ENCODE measurements at places on chromosomes 2 and 18.

DNA sequence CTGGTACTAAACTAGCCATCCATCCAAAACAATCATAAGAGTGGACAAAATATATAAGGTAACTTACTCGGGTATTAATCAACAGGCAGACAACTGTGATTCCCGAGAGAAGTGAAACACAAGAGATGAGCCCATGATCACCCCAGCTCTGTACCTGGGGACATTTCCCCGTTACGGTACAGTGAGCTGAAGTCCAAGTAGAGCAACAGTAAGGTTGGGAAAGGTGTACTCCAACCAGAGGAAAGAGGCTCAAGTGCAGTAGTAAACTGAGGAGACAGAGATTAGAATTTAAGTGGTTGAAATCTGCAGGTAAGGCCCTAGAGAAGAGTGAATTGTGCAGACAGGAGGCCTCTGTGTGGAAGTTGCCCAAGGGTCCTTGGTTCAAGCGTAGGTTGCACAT, 30.5 kb upstream of the CHAC2 start:
- DNase-seq, result no peak

DNA sequence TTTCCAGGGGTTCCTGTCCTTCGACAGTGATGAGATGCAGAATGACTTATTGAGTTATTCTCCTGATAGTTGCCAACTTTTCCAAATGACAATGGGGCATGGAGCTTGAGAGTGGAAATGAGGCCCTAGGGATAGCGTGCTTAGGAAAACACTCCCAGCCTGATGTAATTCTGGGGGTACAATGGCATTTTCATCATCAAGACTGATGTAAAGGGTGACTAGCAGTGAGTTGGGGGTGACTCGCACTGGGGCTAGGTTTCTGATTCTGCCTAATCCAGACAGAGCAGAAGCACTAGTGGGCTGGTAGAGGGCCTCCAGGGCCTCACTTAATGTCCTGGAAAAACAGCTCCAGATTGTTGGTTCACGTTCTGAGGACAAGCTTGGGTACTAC, 34.0 kb upstream of the IL37 start:
- no peak for DNase-seq

- peak; percentile 13 for DNase-seq
Observed at GRCh38 chr2:220455351-220455990, 828.0 kb downstream of the SLC4A3 start.

DNA sequence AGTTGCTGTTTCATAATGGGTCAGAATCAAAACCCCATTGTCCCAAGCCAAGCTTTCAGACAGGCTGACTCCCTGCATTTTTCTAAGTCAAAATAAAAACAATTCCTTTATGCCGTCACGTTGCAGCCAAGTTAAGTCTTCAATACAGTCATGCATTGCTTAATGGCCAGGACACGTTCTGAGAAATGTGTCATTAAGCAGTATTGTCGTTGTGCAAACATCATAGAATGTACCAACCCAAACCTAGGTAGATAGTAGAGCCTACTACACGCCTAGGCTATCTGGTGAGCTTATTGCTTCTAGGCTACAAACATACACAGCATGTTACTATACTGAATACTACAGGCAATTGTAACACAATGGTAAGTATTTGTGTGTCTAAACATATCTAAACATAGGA, 160.4 kb upstream of the FOSL2 start:
- DNase-seq, result peak; percentile 72

DNA sequence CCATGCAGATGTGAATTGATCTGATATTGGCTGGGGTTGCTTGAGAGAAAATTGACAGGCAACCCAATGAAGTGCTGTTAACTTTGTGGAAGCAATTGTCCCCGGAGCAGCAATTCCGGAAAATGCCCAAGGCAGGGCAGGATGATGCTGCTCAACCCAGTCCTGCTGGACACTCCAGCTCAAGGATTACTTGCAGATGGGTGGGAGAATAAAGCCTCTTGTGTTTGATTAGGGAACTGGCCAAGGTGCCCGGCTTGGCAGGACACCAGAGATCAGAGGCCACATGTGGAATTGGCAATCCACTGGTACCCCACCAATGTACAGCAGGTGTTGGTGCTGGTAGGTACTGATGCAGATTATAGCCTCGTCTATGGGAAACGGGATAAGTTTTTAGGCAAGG, 12.3 kb upstream of the C2orf42 start:
- DNase-seq, result no peak

DNA sequence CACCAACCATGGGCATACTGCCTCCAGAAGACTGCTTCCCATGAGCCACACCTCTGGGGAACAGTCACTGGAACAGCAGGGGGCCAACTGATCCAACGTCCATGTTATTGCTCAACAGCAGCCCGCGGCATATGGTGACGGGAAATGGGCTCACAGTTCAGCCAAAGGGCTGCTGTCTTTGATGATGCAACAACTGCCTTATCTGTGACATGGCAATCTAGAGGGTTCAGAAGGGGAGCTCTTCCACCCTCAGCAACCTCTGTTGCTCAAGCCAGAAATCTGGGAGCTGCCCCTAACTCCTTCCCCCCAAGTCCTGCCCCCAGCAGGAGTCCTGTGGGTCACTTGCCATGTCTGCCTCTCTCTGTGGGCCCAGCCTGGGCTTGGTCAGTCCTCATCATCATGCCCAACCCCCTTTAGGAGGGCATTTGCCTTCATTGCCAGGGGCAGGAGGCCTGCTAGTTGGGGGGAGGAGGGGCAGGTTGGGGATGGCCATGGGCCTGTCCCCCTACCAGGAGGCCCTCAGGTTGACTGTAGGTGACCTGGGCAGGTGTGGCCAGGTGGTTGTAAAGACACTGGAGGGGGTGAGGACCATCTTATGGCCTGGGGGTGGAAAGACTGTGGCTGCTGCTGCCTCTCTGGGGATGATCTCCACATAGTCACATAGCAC, 212.9 kb downstream of the CYP26B1 start:
- DNase-seq, result no peak

DNA sequence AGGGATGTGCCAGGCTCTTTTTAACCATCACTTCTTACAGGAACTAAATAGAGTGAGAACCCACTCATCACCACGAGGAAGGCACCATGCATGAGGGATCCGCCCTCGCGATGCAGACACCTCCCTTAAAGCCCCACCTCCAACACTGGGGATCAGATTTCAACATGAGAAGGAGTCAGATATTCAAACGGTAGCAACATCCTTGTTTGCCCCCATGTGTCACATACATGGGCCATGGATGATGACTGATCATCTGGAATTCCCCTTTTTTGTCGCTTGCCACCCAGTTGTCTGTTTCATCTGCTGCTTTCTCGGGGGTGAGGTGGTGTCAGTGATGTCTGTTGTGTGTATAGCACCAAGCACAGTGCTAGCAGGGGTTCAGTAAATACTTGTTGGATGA, 57.9 kb downstream of the NCK2 start:
- peak; percentile 40 for DNase-seq

GRCh38 chr2:119111115-119111975, 47.2 kb downstream of the C1QL2 start:
- peak; percentile 69 for DNase-seq

DNA sequence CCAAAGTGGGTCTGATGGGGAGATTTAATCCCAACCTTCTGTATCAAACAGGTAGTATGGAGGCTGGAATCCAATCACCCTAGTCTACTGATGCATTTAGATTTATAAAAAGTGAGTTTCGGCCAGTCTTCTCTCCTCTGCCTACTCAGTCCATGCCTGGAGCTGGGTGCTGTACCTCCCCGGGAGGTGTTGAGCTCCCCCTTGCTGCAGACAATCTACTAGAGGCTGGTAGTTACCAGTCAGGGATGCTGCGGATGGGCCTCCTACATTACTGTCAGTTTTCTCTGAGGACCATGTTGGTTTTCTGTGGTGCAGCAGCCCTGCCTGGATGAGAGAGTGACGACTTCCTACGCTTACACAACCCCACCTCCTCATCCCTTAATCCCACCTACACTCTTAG, 118.6 kb upstream of the CELF4 start:
- DNase-seq, result no peak

DNA sequence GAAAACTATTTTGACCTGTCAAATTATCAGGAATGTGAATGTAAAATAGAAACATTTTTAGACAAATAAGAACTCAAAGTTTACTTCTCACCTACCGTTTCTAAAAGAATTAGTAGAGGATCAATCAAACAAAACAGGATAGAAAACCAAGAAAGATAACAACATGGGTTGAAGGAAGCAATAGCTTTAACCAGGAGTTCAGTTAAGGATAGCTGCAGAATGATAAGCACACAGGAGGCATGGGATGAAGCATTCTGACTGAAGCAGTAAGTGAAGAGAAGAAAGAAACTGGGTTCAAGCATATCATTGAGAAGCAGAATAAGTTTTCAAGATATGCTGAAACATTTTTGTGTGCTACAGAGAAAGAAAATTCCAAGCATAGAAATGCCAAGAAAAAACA, 52.3 kb downstream of the TWSG1 start:
- no peak for DNase-seq

DNA sequence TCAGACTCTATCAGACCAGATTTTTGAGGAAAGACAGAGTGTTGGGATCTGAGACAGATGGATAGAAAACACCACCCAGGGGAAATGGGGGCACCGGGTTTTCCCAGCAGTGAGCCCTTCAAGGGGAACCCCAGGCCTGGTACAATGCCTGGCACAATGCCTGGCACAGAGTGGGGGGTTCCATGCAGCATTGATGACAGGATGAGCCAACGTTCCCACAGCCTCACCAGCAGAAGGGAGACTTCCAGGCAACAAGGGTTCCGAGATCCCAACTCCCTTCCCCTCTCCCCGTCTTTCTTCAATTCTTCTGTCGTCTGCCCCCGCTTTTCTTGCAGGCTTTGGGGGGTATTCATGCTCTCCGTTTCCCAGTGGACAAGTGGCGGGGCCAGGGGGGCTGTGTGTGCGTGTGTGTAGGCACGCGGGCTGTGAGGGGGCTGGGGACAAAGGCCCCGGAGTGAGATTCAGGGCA, 132.1 kb upstream of the HAAO start:
- no peak for DNase-seq

DNA sequence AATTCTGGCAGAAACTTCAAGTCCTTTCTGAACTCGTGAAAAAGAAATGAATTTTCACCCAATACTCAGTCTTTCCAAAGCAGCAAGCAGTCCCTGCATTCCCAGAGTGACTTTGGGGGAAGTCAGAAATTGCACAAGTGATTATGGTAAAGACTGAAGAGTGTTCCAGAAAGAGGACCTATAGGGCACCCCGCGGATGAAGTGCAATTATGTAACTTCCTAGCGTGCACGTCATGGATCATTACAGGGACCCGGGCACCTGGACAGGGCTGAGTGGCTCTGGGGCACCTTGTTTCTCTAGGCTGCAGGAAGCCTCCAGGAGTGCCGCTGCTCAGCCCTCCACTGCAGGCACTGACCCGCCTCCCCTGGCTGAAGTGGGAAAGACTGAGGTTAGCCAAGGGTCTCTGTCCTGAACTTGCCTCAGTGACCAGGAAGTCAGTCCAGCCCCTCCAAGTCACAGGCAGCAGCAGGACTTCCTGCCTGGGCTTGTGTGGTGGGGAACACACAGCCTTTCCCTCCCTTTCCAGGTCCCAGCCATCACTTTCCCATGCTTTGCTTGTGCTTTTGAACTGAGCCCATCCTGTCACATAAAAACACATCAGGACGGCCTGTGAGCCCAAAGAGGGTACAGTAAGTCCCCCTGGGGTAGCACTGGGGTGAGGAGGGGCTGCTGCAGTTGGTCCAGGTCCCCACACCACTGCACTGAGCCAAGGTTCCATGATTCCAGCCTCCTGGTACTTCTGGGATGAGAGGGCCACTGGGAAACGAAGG, 19.8 kb downstream of the TMEM185B start:
- no peak for DNase-seq

DNA sequence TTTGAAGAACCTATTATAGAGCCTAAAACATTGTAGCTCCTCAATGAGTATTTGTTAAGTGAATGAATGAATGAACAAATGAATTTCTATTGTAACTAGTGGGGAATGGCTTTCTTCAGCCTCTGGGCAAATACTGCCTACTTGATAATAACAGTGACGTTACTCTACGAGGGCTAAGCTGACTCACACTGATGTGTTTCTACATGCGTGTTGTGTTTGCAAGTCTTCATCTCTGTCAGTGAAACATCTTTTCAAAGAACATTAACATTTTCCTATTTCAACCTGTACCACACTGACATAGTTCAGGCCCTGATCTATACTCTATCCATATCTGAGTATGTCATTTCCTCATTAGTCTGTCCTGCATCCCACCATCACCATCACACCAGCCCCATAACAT, 319.9 kb upstream of the ACVR2A start:
- peak; percentile 98 for DNase-seq

DNA sequence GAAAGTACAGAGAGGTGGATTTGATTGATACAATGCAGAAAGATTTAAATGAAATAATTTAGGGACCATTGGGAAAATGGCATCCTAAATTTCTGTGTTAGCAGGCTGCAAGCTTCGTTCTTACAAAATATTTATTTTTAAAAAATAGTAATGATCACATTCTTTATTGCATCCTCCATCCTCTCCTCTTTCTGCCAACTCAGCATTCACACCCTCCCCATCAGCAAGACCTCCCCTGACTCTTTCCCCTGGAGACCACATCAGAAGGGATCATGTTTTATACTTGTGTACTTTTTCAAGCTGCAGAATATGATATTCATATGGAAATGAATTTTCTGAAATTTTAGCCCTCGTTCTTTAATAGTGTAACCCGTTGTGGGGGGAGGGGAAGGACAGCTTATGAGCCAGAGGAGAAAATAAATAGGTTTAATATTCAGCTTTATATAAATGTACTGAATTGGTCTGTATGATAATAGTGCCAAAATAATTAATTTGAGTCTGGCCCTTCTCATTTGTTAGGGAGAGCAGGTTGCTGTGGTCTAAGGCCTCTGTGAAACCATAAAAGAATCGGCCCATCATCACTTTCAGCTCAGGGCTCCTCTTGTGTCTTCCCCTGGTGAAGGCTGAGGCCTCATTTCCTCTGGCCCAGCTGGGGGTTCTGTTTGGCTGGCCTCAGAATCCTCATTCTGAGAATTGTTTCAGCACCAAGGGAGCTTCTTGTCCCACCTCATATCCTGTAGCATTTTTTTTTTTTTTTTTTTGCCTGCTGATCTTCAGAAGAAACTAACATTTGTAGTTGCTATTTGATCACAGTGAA, 330.8 kb downstream of the TXNL1 start:
- no peak for DNase-seq

GRCh38 chr2:85016446-85016845, 45.5 kb downstream of the KCMF1 start:
- no peak for DNase-seq

DNA sequence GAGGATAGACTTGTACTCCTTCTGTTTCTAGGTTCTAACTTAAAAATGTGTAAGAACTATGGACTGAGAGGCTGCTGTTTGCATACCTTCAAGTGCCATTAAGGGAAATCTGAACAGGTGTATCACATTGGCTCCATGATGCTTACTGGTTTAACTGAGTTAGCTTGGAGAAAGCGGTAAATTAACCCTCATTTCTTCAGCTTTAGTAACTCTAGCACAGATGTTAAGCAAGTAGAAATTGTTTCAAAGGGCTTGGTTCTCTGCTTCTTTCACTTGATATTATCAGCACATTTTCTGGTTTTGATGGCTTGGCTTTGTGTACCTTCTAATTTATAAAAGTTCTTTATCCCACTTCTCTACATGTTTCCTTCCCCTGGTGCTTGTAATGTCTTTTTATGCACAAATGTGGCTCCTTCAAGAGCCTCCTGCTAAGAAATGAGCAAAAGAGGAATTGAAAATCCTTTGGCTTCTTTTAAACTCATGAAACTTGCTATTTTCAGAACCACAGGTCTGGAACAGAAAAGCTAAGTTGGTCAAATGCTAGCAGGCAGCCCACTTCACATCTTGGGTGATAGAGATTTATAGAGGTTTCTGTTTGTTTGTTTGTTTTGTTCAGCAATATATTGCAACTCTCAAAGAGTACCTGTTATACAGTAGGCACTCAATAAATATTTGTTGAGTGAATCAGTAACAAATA, 249.9 kb upstream of the THUMPD2 start:
- DNase-seq, result peak; percentile 20
